Mesothelial cell of epicardium (in vitro differentiated cells): ENCODE measurements at places on chromosomes 5 and 9. TPM values are rescaled to one million over a fixed set of nuclear protein-coding genes. Genes with fewer than 3 reads are reported as not detected.
A peak's percentile ranks its signal among the peaks of the same experiment; 100 is the strongest.

DNA sequence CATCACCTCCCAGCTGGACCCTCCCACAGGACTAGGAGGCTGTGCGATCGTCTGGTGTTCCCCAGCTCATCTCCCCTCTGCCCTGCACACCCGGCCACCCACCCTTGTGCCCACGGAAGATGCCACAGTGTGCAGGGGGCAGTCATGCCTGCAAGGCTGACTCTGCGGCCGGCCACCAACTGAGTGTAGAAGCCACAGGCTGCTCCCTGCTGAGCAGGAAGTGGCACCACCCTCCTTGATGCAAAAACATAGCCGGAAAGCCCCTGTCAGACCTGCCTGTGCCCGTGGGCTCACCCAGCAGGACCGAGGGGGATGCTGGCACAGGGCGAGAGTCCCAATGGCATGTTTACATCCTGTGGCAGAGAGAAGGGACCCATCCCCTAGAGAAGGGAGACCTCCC is 40.3 kb upstream of the SLC12A7 start:
- no peak overlapping the region for H3K4me3 ChIP-seq
- no peak overlapping the region for H3K27ac ChIP-seq
- peaks cover 62% of the 10 kb centered on the region for H3K27me3 ChIP-seq
- no peak for DNase-seq

- H3K27ac ChIP-seq, result no peak overlapping the region
- H3K27me3 ChIP-seq, result peaks cover 44% of the 10 kb centered on the region
- H3K36me3 ChIP-seq, result no peaks in the 10 kb centered on the region
- DNase-seq, result peak; percentile 87
- H3K4me1 ChIP-seq, result no peaks in the 10 kb centered on the region
Measured at GRCh38 chr9:135156525-135157510, 69.3 kb downstream of the OLFM1 start.

- H3K4me3 ChIP-seq, result no peak overlapping the region
- peaks cover 13% of the 10 kb centered on the region for H3K4me1 ChIP-seq
- no peaks in the 10 kb centered on the region for H3K27me3 ChIP-seq
- no peak for DNase-seq
- no peak overlapping the region for H3K27ac ChIP-seq
- no peaks in the 10 kb centered on the region for H3K36me3 ChIP-seq
Measured at GRCh38 chr9:99398241-99398640, 176.2 kb downstream of the SEC61B start.

- no peak overlapping the region for H3K27ac ChIP-seq
- no peak overlapping the region for H3K4me3 ChIP-seq
- H3K27me3 ChIP-seq, result no peaks in the 10 kb centered on the region
- H3K4me1 ChIP-seq, result peaks cover 11% of the 10 kb centered on the region
- DNase-seq, result no peak
- H3K36me3 ChIP-seq, result no peaks in the 10 kb centered on the region
Measured at GRCh38 chr5:95892784-95893354, 68.8 kb downstream of the ELL2 start.

GRCh38 chr9:25678846-25679360 is 659 bp upstream of the TUSC1 start:
- no peaks in the 10 kb centered on the region for H3K36me3 ChIP-seq
- peaks cover 3% of the 10 kb centered on the region for H3K4me1 ChIP-seq
- H3K27me3 ChIP-seq, result no peaks in the 10 kb centered on the region
- H3K27ac ChIP-seq, result no peak overlapping the region

- no peaks in the 10 kb centered on the region for H3K36me3 ChIP-seq
- H3K27me3 ChIP-seq, result peaks cover 14% of the 10 kb centered on the region
- H3K4me1 ChIP-seq, result peaks cover 2% of the 10 kb centered on the region
- no peak for DNase-seq
Measured at GRCh38 chr5:159775890-159776289, 140.4 kb upstream of the ADRA1B start.

DNA sequence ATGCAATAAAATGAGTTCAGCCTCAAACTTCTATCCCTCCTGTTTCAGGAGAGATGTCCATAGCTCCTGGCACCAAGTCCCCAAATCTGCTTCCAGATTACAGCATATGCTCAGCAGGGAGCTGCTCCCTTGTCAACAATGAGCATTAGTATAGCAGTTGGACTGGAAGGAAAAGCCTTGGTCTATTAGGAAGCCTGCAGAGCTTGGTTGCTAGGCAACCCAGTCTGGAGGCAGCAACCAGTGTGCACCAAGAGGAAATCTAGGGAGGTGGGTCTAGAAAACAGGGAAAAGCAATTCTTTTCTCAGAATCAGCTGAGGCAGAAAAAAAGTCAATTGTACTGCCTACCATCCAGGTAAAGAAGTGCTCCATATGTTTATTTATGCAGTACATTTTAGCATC is 229.5 kb upstream of the NMUR2 start:
- H3K27ac ChIP-seq, result no peak overlapping the region
- H3K4me3 ChIP-seq, result no peak overlapping the region
- no peaks in the 10 kb centered on the region for H3K4me1 ChIP-seq
- H3K36me3 ChIP-seq, result no peaks in the 10 kb centered on the region
- no peaks in the 10 kb centered on the region for H3K27me3 ChIP-seq

GRCh38 chr5:172585114-172585513 is 55.9 kb upstream of the NEURL1B start:
- H3K27ac ChIP-seq, result no peak overlapping the region
- no peak for DNase-seq
- H3K4me1 ChIP-seq, result peaks cover 30% of the 10 kb centered on the region
- no peak overlapping the region for H3K4me3 ChIP-seq
- H3K36me3 ChIP-seq, result no peaks in the 10 kb centered on the region

DNA sequence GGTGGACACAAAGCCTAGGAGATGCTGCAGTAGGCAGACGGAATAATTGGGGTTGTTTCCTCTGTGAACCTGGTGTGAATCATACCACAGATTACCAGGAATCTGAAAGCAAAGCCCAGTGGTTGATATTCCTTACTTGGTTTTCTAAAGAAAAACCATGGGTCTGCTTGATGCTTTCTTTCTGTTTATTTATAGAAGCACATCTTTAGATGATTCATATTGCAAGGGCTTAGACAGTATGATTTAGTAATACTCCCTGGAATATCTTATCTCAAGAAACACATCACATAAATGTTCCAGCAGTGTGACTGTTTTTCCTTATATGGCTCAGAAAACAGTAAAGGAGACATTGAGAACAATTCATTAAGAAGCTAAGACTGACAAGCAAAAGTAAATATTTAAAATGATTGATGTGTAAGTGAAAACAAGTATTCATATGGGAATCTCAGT is 623.3 kb downstream of the RAB3C start:
- peaks cover 8% of the 10 kb centered on the region for H3K36me3 ChIP-seq
- no peak overlapping the region for H3K4me3 ChIP-seq
- H3K27ac ChIP-seq, result peak overlapping the region; percentile 26
- H3K4me1 ChIP-seq, result peaks cover 30% of the 10 kb centered on the region

GRCh38 chr5:76607353-76607871 is 15.8 kb downstream of the F2RL2 start:
- no peaks in the 10 kb centered on the region for H3K27me3 ChIP-seq
- peaks cover 3% of the 10 kb centered on the region for H3K36me3 ChIP-seq
- H3K27ac ChIP-seq, result peak overlapping the region; percentile 67
- peaks cover 31% of the 10 kb centered on the region for H3K4me1 ChIP-seq
- DNase-seq, result no peak

DNA sequence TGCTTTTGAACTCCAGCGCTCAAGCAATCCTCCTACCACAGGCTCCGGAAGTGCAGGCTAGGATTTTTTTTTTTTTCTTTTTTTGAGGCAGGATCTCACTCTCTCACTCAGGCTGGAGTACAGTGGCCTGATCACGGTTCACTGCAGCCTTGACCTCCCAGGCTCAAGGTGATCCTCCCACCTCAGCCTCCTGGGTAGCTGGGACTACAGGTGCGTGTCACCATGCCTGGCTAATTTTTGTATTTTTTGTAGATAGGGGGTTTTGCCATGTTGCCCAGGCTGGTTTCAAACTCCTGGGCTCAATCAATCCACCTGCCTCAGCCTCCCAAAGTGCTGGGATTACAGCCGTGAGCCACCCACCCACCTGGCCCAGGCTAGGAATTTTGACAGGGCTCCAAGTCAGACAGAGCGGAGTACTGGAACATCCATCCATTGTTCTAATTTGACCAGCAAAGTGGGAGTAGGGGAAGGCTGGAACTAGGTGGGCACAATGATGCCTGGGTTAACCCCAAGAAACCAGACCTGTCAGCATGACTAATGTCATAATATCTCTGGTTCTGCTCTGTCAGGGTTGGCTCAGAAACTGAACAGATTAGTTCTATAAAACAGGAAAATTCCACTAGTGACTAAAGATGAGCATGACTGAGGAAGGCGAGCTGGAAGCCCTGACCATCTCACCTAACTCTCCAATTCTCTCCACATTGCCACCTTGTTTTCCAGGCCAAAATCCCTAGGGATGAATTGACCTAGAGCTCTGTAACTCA is 9.2 kb downstream of the ZBTB5 start:
- peaks cover 15% of the 10 kb centered on the region for H3K36me3 ChIP-seq
- H3K4me1 ChIP-seq, result peaks cover 27% of the 10 kb centered on the region
- peak overlapping the region; percentile 90 for H3K27ac ChIP-seq
- no peak overlapping the region for H3K4me3 ChIP-seq

The RFX3 gene
- total RNA-seq, result 35.6 to 42.5 TPM (median 38.8 TPM) in 3 replicates

The C9orf50 gene
- 0.23 to 0.87 TPM (median 0.69 TPM) in 3 replicates for total RNA-seq

The FAM221B gene
- total RNA-seq, result 0.07 TPM in 1 of 3 replicates, not detected in the others
